RPMI8226 (cell line): ENCODE measurements at places on chromosomes 1 and 21.

DNA sequence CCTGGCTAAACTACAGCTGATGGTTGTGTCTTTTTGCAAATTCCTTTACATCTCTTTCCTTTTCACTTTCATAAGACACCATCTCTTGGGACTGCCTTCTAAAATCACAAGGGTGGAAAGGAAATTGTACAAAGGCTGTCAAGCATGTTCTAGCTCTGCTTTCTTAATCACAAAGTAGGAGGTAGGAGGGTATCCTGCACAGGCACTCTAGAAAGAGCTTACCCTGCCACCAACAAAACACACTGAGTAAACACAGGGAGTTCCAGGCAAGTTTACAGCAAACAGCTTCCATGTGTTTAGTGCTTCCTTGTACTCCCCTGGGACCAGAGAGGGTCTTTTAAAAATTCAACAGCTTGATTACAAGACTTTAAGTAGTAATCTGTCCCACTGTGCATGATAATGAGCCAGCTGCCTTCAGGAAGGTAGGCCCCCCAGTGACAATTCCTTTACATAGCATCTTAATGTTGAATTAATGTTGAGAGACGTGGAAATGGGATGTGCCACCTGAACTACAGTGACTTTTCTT is 2.4 kb downstream of the PLPP3 start:
- peak; percentile 45 for DNase-seq

- no peak for DNase-seq
Observed at GRCh38 chr1:30685796-30686165, 37.6 kb downstream of the MATN1 start.

DNA sequence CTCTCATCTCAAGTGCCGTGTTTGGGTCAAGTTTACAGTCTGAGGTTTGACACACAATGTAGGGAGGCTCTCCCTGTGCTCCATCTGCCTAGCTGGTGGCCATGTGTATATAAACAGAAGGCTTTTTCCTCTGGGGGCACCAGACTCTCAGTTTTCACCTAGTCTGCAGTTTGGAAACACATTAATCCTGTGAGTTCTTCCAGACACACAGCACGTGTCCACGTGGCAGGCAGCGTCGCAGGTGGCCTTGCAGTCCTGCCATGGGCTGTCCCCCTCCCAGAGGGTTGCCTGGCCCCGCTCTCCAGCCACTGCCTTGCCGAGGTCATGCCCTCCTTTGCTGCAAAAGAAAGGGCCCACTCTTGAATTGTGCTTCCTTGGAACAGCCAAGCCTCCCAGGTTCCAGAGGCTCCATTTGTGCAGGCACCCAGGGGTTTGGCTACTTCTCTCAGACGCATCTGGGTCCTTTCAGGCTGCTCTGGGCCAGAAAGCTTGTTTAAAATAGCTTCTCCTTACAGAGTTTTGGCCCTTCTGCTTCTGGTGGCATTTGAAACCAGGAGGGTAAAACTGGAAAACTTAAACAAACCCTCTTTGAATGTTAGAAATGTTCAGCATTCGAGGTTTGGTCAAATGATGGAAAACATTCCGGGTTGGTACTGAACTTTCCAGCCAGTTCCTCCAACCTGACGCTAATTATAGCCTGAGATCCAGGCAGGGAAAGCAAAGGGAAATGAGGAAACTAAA is 4.4 kb upstream of the RUNX1 start:
- no peak for DNase-seq

DNA sequence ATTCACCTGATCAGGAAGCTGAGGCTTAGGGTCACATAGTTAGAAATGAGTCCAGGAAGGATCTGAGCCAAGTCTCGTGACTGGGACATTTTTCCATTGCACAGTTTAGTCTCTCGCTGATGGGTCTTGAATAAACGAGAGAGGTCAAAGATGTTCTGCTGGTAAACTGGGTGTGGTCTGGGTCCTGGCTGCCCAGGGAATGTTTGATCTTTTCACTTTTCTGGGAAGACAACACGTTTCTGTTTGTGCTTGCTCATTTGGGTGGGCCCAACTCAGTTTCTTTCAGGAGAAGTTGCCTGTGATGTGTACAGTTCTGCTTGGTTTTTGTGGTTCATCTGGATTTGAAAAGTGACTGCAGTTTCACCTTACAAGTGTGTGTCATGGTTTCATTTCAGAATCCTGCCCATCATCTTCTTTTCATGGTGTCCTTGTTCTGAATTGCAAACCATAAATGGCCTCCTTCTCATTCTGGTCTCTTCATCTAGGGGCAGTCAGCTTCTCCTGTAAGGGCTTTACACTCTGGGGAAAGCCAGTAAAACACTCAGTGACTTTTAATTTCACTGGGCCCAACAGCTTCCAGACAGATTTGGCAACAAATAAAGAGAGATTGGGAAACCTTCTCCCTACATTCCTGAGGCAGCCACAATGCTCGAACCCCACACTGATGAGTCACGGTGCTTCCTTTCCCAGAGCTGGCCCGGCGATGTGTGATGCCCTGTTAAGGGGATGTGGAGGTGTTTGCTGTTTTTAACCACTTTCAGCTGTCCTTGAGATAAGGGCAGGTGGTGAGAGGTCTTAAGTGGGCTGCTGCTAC is 7.2 kb upstream of the TACSTD2 start:
- no peak for DNase-seq

GRCh38 chr1:22472596-22472995 is 20.9 kb downstream of the ZBTB40 start:
- no peak for DNase-seq

DNA sequence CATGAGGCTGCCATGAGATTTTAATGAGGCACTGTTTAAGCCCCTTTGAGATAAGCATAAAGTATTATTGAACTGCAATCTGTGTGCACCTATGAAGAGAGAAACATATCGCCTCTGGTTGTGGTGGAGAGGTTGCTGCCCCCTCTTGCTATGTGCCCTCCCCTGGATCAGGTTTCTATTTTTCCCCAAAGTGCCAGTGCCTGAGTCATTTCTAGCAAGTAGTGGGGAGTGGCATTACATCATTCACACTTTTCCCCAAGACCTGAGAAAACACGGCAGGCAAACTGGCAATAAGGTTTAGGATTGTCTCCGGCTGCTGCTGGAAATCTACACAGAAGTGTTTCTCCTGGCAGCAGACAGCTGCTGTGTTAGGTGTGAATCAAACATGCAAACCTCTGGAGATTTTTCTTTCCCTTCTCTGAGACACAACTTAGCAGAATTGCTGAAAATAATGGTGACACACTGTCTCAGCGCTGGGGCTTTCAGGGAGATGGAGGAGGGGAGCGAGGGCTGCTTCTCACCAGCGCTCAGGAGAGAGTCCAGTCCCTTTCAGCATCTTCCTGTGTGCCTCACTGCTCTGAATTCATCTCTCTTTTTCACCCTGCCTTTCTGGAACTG is 13.7 kb upstream of the RGS16 start:
- no peak for DNase-seq

- DNase-seq, result no peak
Observed at GRCh38 chr1:58576325-58576726, 726 bp downstream of the TACSTD2 start.

DNA sequence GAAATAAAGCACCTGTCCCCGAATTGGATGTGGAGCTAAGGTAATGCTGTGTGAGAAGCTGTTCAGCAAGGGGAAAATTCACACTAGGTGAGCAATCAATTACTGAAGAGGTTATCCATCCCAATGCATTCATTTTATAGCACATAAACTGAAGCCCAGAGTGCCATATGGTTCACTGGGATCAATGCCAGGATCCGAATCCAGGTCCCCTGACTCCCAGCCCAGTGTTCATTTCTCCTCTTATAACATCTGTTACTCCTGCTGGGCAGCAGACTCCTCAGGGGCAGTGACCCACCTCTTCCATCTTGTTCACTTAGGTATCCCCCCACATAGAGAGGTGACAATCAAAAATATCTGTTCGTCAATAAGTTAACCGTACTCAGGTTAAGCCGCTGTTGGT is 13.2 kb upstream of the SEC16B start:
- no peak for DNase-seq

DNA sequence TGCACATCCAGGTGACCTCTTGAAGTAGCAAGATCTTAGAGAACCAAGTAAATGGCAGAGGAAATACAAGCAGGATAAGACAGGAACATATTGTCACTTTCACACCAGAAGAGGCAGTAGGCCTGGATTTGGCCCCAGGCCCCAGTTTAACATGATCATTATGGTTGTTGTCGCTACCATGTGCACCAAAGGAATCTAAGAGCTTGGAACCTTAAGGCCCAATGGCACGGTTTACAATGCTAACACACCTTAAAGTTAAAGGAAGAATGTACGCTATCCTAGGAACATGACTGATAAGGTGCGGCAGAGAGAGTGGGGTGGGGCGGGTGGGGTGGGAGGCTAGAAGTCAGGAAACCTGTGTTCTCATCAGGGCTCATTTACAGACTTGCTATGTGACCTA is 147.5 kb downstream of the ROR1 start:
- DNase-seq, result no peak

GRCh38 chr1:19049798-19050197 is 93.3 kb upstream of the IFFO2 start:
- no peak for DNase-seq

GRCh38 chr1:236536540-236536939 is 12.8 kb downstream of the LGALS8 start:
- DNase-seq, result no peak

- DNase-seq, result peak; percentile 89
Observed at GRCh38 chr1:27366113-27366410, 699 bp downstream of the MAP3K6 start.

DNA sequence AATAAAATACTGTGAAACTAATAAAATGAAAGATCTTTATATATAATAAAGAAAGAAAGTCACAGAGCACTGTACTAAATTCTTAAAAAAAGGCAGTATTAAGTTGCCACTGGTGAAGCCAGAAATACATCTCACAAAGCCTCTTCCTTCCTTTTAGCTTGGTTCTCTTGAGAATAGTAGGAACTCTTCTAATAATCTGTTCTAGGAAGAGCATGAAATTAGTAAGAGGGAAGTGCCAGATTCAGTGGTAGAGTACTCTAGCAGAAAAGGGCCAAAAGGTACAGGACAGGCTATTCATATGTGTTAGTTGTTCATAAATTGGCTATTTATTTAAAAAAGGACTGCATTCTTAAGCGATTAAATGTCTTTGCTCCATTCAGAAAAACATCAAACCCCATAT is 33.7 kb downstream of the CTTNBP2NL start:
- DNase-seq, result no peak

GRCh38 chr1:162172311-162173102 is 103.0 kb downstream of the NOS1AP start:
- DNase-seq, result no peak

DNA sequence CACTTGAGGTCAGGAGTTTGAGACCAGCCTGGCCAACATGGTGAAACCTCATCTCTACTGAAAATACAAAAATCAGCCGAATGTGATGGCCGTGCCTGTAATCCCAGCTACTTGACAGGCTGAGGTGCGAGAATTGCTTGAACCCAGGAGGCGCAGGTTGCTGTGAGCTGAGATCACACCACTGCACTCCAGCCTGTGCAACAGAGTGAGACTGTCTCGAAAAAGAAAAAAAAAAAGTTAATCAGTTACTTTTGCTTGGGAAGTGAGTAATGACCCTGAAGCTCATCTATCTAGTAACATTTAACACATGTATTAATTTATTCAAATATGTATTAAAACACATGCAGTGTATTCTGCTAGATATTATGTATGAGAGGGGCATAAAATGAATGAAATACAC is 49.4 kb downstream of the ZNF326 start:
- no peak for DNase-seq

GRCh38 chr1:25017436-25018109 is 87.5 kb upstream of the RUNX3 start:
- DNase-seq, result no peak

DNA sequence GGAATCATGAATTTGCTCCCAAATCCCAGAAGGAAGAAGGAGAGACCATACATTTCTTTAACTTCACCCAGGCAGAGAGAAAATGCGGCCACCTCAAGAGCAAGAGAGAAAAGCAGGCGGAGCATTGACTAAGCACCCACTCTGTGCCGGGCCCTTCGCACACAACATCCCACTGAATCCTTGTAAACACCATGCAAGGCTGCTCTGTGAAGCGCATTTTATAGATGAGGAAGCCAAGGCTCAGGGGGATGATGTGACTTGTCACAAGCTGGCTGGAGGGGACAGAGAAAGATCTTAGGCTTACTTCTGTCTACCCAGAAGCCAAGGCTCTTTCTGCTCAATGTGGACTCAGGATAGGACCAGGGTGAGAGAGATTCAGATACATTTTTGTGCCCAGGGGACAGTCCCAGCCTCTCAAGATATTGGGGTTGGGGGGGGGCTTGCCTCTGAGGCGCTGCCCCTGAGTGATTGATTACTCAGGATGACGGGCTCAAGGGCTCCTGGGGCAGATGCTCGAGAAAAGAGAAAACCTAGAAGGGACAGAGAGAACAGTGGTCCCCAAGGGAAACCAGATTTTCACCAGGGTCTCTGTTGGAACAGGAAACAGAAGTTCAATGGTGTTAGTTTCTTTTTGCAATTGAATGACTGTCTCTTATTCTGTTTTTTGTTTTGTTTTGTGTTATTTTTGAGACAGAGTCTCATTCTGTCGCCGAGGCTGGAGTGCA is 19.5 kb downstream of the PADI2 start:
- DNase-seq, result no peak

- peak; percentile 53 for DNase-seq
Observed at GRCh38 chr1:43466403-43466802, 12.7 kb upstream of the HYI start.

- DNase-seq, result no peak
Observed at GRCh38 chr1:203797948-203798655, 2.7 kb downstream of the ZBED6 start.

DNA sequence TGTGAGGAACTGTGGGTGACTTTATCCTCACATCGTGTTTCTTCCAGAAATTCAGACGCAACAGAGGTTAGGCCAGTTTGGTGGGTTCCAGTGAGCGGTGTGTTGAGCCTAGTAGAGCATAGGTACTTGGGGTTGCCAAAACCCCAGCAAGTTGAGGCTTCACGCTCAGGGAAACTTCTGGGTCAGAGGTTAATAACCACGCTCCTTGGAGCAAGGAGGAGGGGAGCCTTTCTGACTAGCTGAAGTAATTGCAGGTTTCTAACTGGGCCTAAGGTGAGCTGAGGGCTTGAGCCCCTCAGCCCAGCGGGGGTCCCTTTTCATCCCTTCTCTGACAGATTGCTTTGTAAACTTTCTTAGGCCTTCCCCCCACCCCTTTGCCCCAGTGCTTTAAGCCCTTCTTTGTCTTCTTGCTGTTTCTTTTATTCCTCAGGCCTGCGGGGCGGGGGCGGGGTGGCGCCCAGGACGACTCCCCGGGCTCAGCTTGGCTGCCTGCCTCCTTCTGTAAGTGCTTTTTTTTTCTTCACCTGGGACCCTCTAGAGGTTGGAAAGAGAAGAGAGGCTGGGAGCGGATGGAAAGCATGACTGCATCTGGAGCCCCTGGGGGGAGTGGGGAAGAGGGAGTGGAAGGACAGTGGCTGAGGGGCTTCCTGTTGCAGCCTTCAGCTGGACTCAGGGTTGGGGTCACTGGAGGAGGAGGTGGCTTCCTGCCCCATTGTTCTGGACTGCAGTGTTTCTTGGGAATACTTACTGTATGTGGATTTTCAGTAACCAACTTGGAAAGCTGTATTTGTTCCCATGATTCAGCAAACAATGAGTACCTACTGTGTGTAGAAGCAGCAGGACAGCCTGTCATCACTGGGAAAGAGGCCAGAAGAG is 1.3 kb upstream of the ZNF436 start:
- no peak for DNase-seq

- no peak for DNase-seq
Observed at GRCh38 chr1:202320081-202320405, 21.7 kb downstream of the UBE2T start.
